Kidney epithelial cell (primary cell): ENCODE measurements at places on chromosomes 2 and 18.

- no peak for DNase-seq
Observed at GRCh38 chr2:70936979-70937811, 1.5 kb downstream of the ATP6V1B1 start.

DNA sequence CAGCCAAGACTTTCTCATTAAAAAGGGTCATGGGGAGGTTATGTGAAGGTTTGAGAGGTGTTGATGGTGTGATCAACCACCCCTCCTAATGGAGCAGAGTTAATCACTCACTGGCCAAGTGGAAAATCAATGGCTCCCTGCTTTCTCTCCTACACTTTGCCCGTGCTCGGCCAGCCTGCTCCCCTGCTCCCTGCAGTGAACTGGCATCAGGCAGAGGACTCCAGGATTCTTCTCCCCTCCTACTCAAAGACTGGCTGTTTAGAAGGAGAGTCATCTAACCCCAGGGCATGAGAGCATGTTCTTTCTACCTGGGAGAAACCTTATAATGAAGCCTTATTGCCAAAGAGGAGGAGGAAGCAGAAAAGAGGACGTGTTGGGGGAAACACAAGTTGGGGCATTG is 74.9 kb downstream of the SGPP2 start:
- no peak for DNase-seq

- DNase-seq = no peak
Observed at GRCh38 chr2:195659982-195660890, 3.2 kb downstream of the SLC39A10 start.

- no peak for DNase-seq
Observed at GRCh38 chr2:151262629-151263028, 966 bp upstream of the RBM43 start.

GRCh38 chr2:105309147-105309545 is 20.4 kb downstream of the TGFBRAP1 start:
- DNase-seq = no peak

- no peak for DNase-seq
Observed at GRCh38 chr2:222976521-222977061, 75.4 kb upstream of the KCNE4 start.

GRCh38 chr18:45541421-45541820 is 73.9 kb upstream of the SLC14A2 start:
- DNase-seq = no peak

DNA sequence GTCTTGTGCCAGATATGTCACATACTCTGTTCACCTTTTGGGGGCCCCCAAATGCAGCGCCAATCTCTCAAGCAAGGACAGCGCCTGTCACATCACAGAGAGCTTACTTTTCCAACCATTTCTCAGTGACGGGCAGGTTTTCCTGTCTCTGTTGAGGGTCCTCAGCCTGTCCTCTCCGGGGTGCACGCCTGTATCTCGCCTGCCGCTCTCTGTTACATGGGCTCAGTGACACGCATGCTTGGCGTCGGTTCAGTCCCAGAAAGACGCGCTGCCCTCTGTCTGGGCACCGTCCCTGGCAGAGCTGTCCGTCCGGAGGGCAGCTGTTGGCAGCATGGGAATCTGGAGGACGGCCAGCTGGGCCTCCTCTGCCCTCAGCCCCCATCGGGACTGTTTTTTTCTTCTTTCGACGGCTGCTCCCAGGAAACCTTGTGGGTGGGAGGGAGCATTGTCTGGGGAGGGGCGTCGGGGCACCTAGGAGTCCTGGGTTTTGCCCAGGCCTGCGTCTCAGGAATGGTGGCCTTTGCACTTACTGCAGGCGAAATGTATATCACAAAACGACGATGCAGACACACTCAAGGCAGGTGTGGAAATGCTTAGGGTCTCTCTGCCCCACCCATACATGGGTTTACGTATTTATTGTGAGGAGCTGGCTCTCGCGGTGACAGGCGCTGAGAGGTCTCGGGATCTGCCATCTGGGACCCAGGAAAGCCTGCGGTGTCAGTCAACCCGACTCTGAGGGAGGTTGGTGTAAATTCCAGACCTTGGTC is 30.9 kb downstream of the RTP5 start:
- no peak for DNase-seq

DNA sequence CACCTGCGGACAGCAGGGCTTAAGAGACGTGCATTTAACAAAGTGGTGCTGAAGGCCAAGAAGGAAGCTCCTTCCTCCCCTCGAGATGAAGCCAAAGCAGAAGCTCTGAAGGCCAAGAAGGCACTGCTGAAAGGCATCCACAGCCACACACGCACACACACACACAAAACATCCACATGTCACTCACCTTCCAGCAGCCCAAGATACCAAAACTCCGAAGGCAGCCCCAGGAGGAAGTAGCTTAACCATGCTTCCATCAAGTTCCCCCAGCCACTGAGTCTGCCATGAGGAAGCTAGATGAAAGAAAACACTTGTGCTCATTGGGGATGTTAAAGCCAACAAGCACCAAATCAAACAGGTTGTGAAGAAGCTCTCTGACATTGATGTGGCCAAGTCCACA is 175.7 kb upstream of the POU3F3 start:
- DNase-seq = no peak

GRCh38 chr2:126839796-126840195 is 58.9 kb upstream of the TEX51 start:
- no peak for DNase-seq

DNA sequence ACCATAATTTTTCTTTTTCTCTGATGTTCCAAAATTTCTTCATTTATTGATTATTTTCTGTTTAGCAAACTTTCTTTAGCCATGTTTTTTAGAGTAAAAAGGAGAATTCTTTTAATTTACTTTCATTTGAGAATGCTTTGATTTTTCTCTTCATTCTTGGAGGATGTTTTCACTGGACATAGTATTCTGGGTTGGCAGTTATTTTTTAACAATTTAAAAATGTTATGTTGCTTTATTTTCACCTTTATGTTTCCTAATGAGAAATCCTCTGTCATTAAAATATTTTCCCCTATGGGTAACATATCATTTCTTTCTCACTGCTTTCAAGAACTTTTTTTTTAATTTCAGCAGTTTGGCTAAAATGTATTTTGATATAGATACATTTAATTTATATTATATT is 631.4 kb upstream of the CDH2 start:
- no peak for DNase-seq

GRCh38 chr2:224971214-224971613 is 71.1 kb downstream of the DOCK10 start:
- no peak for DNase-seq

GRCh38 chr2:45342-46130 is 769 bp downstream of the FAM110C start:
- DNase-seq = no peak

DNA sequence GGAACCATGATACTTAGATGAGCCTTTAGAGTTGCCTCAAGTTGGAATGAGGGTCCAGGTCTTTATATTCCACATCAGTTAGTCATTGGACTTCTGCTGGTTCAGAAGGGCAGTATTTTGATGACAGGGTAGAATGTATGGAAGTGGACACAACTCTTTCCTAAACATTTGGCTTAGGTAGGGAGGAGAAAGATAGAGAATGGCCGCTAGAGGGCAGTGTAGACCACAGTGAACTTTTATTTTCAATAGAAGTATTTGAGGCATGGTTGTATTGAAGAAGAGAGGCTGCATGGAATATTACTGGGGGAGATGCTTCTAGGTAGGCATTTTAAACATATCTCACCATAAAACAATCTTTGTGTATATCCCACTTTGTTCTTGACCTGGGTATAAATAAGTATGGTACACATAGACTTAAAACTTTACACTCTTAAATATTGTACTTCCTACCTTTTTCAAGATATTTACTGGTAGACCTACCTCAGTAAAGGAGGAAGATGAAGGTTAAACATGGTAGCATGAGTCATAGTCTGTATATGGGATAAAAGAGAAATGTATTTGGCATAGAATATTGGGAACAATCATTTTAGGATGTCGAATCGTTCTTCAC is 497.6 kb upstream of the FAM98A start:
- DNase-seq = no peak

DNA sequence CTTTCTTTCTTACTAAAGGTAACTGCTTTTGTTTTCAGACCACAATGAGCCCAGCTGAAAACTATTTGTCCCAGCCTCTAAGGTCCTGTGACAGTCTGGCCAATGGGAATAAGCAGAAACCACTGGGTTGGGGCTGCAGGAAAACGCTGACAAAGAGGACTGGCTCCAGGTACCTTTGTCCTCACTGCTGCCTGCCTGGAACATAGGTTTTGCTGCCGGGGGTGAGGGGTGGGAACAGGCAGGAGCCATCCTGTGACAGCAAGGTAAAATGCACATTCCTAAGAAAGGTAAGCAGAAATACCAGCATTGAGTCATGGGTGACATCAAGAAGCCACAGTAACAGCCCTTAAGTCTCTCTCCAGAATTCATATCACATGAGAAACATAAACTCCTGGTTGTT is 21.6 kb downstream of the PTPN2 start:
- peak; percentile 56 for DNase-seq

DNA sequence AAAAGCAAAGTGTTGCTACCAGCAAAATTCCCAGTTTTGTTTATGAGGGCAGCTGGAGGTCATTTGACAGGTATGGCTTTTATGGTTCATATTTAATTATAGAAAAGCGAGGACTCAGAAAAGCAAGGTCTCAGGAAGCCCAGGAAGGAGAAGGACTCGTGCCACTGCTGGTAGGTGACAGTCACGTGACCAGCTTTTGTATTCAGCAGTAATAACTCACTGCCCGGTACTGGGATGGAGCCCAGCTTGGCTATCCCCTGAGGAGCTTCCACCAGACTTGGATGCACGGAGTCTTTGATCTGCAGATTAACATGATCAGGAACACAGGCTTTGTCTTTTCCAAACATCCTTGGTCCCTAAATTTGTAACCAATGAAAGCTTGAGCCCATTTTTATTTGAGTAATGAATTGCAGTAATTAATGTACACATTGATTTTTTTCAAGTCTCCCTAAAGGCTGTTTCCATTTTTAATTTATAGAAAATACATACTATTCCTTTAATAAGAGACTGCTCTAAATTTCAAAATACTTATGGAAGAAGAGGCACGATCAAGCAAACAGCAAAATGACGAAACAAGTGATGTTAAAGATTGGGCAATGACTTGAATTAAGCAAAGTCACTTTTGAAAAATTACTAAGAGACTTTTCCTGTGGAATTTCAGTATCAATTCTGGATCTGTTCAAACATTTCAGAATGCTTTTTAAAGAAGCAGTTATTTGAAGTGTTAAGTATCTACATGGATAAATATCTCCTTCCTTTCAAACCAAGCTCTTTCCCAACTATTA is 251.7 kb upstream of the HNRNPA3 start:
- DNase-seq = no peak

DNA sequence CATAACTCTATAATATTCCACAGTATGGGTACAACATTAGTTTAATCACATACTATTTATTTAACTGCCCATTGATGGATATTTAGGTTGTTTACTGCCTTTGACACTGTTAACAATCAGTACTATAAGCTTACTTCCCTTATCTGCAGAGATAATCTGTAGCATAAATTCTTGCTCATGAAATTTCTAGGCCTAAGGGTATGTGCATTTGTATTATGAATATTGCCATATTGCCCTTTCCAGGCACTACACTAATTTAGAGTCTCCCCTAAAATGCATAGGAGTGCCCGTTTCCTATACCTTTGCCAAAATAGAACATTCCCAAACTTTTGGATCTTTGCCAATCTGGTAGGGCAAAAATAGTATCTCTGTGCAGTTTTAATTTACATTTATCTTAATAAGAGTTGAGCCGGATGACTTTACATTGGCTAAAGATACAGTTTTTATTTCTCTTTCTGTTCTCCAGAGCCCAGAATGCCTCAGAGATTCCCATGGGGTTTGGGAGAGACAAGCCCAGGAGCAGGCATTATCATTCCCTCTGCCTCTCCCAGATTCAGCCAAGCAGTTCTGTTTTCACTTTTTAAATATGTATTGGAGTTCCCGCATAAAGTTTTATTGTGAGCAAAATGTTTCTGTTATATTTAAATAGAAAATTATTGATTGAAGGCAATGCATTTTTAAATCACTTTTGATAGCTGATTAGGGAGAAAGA is 102.8 kb downstream of the CAPN13 start:
- no peak for DNase-seq

DNA sequence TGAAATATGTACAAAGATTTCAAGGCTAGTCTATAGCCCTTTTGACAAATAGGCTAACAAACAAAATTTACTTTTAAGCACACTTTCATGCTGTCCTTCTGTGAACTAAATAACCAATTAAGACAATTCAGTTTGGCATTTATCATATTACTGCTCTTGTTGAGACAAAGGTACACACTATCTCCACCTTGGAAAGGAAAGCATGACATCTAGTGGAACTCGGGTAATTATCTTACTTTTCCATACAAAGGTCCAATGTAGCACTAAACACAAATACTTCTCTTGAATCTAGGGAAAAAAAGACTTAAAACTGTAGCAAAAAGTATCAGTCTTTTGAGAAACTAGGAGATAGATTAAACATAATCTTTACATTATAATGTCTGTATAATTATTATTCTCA is 125.0 kb upstream of the CD226 start:
- peak; percentile 7 for DNase-seq

DNA sequence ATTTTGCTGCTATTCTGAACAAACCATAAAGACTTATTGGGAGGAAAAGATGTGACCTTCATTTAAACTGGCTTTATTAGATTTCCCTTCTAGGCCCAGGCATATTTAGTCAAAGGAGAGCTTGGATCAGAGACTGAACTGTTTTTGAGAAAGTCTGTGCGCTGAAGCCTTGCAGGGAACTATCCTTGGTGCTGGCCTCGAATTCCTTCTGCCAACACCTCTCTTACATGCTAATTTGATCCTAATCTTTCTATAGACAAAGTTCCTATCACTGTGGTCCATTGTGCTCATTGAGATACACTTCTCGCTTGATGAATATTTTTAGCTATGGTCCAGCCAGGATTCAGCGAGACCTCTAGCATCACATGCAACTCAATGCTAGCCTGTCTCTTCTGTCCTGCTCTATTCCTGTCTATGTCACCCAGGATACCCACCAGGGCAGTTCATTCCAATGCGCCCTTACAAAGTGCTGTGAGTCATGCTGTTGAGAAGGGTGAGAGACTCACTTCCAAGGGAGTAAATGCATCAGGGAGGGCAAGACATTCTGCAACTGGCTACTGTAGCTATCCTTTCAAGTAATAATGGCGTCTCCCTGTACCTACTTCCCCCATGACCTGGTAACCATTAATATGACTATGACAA is 356.7 kb upstream of the LYPD1 start:
- DNase-seq = no peak

- no peak for DNase-seq
Observed at GRCh38 chr2:232870766-232871371, 805 bp downstream of the SNORC start.

- DNase-seq = no peak
Observed at GRCh38 chr2:8391584-8391983, 290.3 kb upstream of the ID2 start.

DNA sequence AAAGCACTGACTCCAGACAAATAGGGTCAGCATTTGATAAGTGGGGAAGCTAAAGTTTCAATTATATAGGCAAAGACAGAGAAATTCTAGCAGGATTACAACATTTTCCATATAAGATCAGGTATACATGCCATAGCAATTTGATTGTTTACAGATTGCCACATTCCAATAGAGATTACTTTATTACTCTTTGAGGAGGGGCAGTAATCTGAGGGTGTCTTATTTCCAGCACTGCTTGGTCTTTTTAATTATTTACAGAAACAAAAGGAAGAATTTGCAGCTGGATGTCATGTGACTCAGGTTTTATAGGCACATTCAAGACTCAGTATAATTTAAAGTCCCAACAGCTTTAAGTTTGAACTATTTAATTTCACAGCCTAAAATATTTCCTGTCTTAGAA is 42.5 kb upstream of the GPR39 start:
- DNase-seq = no peak
